ELF-1 (cell line): ENCODE measurements at places on chromosomes 7 and 10.

DNA sequence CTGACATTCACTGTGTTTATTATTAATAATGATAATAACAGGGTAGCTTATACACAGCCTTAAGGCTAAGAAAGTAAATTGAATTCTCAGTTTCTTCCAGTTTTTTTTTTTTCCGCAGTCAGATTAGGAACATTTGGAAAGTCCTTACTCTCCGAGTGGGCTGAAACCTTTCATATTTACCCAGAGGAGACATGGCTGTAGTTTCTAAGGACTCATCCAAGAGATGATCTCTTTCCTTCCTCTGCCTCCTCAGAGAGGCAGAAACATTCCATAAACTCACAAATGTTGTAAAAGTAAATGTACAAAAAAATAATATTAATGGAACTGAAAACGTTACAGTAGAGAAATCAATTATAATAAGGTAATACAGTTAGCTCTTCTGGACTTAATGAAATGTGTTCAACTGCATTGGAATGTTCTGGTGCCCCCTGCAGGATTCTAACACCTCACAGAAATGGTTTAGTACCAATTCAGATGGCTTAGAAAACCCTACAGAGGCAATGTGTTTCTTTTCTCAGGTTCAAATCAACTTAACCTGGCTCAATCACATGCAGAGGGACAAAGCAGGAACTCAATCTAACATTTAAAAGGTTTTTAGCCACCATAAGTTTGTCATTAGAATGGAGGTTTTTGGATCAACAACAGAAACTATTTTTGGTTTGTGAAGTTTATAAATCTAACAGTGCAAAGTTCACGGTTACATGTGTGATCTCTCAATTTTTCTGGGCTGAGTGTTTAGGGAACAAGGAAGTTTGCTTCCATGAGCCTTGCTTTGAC lies 71.7 kb downstream of the ICA1 start:
- no peak for DNase-seq

DNA sequence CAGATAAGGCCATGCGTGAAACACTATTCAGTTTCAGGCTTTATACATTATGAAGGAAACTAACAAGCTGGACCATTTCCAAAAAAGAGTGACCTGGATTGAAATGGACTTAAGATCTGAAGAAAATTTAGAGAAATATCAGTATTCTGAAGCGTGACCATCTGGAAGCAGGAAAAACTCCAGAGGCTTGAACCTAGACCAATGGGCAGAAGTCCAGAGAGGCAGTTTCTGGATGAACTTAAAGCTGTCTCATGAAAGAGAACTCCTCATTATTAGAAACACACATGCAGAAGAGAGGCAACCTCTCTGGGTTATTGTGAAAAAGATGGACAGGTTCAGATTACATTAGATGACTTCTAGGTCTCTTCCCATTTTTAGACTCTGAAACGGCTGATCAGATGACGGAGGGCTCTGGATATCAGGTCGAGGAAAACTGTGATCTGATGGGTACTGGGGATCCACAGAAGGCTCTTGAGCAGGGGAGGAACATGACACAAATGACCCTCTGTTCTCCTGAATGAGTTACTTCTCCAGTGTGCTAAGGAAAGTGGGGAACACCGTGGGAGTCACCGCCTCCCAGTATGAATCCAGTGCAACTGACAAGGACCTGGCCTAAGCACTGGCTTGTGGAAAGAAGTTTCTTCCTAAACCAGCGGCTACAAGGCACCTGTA lies 116.5 kb downstream of the SPDYE5 start:
- DNase-seq, result no peak

DNA sequence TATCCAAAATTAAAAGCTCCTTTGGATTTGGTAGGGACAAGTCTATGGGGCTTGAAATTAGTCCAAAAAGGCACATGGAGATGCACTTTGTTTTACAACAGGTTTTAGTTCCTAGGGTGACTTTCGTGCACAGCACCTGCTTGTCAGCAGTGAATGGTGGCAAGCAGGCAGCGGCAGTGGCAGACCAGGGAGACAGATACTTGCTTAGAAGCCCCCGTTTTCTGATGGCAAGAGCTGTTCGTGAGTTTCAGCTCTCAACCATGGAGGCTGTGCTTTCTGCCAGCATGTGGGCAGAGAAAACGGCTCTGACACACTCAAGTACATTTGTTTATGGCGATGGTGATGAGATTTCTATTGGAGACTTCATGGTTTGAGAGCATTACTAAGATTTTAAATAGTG lies 61.7 kb upstream of the SHH start:
- no peak for DNase-seq

- no peak for DNase-seq
These were observed 41.5 kb upstream of the PPP3CB start for GRCh38 chr10:73537288-73537687.

GRCh38 chr7:6438427-6438826 lies 9.3 kb downstream of the DAGLB start:
- DNase-seq, result no peak

DNA sequence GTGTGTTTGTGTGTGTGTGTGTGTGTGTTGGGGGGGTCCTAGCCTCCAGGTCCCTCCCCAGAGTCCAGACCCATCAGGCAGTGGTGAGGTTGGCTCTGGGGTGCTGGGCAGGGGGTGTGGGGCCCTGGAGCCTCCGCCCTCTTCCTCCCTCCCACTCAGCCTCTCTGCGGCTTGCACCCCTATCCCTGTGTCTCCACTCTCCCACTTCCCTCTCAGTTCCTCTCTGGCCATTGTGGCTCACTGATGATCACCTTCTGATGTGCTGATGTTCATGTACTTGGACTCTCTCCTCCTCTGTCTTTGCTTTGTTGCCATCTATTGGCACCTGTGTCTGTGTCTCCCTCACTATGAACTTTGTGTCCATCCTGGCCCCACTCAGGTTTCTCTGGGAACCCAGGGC lies 298.7 kb downstream of the ZEB1 start:
- no peak for DNase-seq

- no peak for DNase-seq
These were observed 10.3 kb upstream of the ZC3HAV1L start for GRCh38 chr7:139046143-139046542.

- DNase-seq, result no peak
These were observed 239.0 kb downstream of the DNAJB6 start for GRCh38 chr7:157575777-157576176.

GRCh38 chr7:154789404-154789803 lies 213.5 kb downstream of the PAXIP1 start:
- DNase-seq, result no peak

DNA sequence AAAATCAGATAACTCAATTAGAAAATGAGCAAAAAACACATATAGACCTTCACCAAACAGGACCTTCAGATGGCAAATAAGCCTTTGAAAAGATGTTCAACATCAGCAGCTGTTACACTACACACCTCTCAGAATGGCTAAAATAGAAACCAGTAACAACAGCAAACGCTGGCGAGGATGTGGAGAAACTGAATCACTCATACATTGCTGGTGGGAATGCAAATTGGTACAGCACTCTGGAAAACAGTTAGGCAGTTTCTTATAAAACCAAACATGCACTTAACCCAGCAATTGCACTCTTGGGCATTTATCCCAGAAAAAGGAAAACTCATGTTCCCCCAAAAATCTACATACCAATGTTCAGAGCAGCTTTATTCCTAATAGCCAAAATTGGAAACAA lies 37.7 kb upstream of the SMARCD3 start:
- no peak for DNase-seq

DNA sequence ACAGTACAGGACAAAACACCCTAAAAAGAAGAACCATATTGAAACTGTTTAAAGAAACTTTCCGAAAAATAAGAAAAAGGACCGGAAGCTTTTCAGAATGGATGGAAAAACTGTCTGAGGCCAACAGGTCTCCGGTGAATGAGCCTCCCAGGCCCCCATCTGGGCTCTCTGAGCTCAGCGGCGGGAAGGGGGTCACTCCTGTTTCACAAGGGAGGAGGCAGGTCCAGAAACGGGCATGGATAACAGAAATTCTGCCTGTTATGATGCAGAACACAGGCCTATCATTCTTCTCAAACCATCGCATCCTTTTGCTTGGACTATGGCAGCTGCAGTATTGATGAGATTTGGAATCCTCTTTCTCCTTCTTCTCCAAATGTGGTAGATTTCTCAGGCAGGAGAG lies 58.9 kb upstream of the SHH start:
- DNase-seq, result no peak

GRCh38 chr7:19397911-19398310 lies 252.7 kb upstream of the FERD3L start:
- DNase-seq, result no peak
